ENCODE measurements at places on chromosomes 4 and X.

DNA sequence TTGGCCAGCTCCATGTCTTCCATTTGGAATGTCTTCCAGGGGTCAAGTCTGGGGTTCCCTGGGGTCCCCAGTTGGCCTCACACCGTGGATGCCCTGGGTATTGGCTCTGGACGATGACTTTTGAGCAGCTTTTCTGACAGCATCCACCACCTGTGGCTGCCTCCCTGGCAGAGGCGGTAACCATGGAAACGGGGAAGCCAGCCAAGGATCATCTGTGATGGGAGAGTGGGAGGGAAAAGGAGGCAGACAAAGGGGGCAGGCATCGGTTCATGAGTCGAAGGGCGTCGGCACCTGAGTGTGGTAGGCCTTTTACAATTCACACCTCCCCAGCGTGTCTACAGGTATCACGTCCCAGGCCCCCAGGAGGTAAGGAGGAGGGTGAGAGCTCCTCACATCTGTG is 152.2 kb downstream of the ASMT start:
- no peak for DNase-seq

DNA sequence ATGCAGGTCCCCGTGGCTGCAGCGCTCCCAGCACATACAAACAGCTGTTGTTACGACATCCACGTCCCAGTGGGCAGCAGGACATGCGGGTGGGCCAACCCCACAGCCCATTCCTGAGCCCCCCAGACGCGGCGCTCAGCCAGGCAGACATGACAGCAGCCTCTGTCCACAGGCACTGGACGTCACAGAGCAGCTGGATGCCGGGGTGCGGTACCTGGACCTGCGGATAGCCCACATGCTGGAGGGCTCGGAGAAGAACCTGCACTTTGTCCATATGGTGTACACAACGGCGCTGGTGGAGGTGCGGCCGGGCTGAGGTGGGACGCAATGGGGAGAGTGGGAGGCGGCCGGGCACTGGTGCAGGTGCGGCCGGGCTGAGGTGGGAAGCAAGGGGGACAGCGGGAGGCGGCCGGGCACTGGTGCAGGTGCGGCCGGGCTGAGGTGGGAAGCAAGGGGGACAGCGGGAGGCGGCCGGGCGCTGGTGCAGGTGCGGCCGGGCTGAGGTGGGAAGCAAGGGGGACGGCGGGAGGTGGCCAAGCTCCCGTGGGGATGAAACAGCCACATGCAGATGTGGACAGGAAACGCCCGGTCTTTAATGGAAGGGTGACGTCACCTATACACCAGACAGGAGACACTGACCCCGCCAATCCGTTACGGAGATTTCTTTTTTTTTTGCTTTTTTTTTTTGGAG is 9.4 kb downstream of the PLCXD1 start:
- no peak for DNase-seq

- DNase-seq, result no peak
Measured at GRCh38 chr4:189376901-189377300, 563.8 kb upstream of the FRG1 start.

DNA sequence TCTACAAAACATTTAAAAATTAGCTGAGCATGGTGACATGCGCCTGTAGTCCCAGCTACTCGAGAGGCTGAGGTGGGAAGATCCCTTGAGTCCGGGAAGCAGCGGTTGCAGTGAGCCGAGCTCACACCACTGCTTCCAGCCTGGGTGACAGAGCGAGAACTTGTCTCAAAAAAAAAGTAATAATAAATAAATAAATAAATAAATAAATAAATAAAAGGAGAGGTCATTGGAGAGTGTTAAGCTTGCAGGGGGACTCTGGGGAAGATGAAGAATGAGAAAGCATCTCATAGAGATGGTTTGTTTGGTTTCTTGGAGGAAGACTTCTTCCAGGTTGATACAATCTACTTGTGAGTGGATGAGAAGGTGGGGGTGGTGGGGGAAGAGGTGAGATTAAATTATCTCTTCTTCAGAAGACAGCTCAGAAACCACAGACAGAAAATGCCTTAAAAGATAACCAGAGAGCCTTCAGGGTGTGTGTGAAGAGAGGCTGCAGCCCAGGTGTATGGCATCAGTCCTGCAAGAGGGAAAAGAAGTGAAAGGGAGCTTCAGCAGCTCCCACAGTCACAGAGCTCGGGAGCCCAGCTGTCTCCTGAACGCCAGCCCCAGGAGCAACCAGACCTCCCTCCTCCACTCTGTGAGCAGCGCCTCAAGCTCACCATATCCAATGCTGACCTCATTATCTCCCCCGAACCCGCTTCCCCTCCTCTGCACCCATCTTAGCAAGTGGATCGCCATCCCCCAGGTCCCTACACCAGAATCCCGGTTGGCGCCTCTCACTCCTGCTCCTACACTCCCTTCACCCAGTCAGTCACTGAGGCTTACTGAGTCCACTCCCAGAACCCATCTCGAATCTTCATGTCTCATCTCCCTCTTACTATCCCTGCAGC is 48.2 kb downstream of the RBM47 start:
- no peak for DNase-seq

GRCh38 chr4:27020603-27021002 is 160.0 kb downstream of the STIM2 start:
- no peak for DNase-seq

Measured in choroid plexus epithelial cell (primary cell).